ENCODE measurements at places on chromosomes 11 and 22.

- DNase-seq = no peak
These were observed 19.8 kb upstream of the GNB1L start for GRCh38 chr22:19874307-19875060.

GRCh38 chr11:34166806-34167740, 61.6 kb downstream of the NAT10 start:
- no peak for DNase-seq

- no peak for DNase-seq
These were observed 157.2 kb downstream of the ATG16L2 start for GRCh38 chr11:72971192-72971967.

- peak; percentile 67 for DNase-seq
These were observed at the start of gene APOC3 for GRCh38 chr11:116829525-116830183. TSS of gene APOC3 (plus strand) at chr11:116829907. CDS start at chr11:116830583, 676 bp downstream.

GRCh38 chr11:1755692-1756561, 5.5 kb upstream of the IFITM10 start:
- DNase-seq = no peak

GRCh38 chr22:45251825-45252224, 11.1 kb upstream of the KIAA0930 start:
- DNase-seq = no peak

- no peak for DNase-seq
These were observed 116.3 kb upstream of the NECTIN1 start for GRCh38 chr11:119845305-119845704.

DNA sequence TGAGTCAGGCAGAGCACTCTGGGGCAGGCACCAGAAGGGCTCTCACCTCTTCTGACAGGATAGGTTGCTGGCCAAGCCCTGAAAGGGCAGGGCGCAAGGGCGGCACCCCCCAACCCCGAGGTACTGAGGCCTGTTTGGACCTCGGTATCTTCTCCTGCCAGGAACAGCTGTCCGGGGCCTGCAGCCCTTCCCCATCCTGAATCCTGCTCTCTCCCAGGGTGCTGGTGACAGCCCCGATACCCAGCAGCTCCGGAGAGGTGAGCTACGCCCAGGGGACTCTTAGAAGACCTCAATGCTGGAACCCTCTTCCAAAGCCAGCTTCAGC, 79.1 kb downstream of the PHF21B start:
- DNase-seq = no peak

GRCh38 chr22:35582218-35582860, 34.8 kb downstream of the MB start:
- DNase-seq = no peak

- no peak for DNase-seq
These were observed at the start of gene SYT13 for GRCh38 chr11:45285930-45286632. TSS of gene SYT13 (minus strand) at chr11:45286341. CDS start at chr11:45286207, 134 bp downstream.

- DNase-seq = no peak
These were observed 240.5 kb upstream of the CCDC179 start for GRCh38 chr11:23100726-23101125.

GRCh38 chr22:17633217-17633997, 4.9 kb upstream of the ATP6V1E1 start:
- peak; percentile 34 for DNase-seq

DNA sequence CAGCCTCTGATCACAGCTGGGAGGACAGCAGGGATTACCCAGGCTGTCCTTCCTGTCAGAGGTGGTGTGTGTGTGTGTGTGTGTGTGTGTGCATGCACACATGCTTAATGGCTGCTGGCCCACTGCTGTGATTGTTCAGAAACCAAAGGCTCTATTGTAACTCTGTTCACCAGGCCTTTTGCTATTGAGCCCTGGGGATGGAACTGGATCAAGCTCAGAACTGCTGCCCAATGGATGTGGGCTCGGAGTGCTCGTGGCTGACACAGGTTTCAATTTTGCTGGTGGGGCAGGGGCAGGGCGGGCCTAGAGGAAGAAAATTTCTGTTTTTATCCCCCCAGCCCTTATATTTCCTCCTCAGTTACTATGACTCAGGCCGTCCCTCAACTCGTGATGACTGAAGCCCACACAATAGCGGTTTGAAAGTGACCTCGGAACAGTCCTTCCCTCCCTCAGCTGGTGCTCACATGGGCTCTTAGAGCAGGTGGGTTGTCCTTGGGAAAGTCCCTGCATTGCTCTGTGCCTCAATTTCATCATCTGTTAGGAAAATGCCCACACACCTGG, 359.3 kb downstream of the TENM4 start:
- DNase-seq = no peak

DNA sequence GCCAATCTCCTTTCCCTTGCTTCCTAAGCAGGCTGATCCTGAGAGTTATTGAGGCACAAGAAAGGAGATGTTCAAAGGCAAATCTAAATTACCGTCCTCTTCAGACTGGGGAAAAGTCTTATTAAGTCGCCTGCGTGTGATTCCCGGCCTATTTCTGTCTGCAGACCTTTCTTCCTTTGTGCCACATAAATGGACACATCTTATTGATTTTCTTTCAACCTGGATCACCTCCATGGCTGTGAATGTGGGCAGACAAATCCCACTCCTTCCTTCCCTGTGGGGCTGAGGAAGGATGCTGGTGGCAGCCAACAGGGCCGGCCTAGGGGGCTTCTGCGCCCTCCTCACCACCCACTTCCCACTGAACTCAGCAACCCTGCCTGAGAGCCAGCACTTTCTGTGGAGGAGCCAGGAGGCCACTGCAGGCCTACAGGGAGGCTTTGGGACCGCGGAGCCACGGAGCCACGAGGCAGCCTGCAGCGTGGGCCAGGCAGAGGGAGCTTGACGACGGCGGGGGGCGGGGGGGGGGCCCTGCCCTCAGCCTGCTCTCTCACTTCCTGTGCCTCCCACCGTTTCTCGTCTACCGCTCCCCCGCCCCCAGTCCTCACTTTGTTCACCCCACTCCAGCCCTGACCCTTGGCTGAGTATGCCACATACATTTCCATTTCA, 73.6 kb upstream of the LMO1 start:
- DNase-seq = no peak

GRCh38 chr11:9708544-9708943, 44.7 kb downstream of the SWAP70 start:
- DNase-seq = no peak

- no peak for DNase-seq
These were observed 47.5 kb upstream of the CDON start for GRCh38 chr11:126109941-126110731.

- no peak for DNase-seq
These were observed 167.5 kb downstream of the KIRREL3 start for GRCh38 chr11:126833065-126833464.

- no peak for DNase-seq
These were observed 4.9 kb downstream of the TLCD5 start for GRCh38 chr11:120330045-120330444.

Measured in fibroblast of gingiva (primary cell).